ENCODE measurements at places on chromosomes 16 and 17. TPM values are rescaled to one million over a fixed set of nuclear protein-coding genes. Genes with fewer than 3 reads are reported as not detected.

The KRT9 gene
- total RNA-seq = not detected

The TTYH2 gene
- 1.2 TPM for total RNA-seq

The OTOP2 gene
- total RNA-seq = not detected

The SLC38A7 gene
- 65.1 TPM for total RNA-seq

The TNFRSF17 gene
- total RNA-seq = not detected

The DPEP1 gene
- 0.29 TPM for total RNA-seq

The ADAMTS18 gene
- not detected for total RNA-seq

The CSH1 gene
- not detected for total RNA-seq

The ITGA2B gene
- not detected for total RNA-seq

The CCL7 gene
- 0.36 TPM for total RNA-seq

The GAST gene
- not detected for total RNA-seq

The TNFRSF13B gene
- total RNA-seq = not detected

The PHOSPHO1 gene
- 0.29 TPM for total RNA-seq

The ADAD2 gene
- not detected for total RNA-seq

The ALOX12B gene
- total RNA-seq = not detected

The NPIPB8 gene
- total RNA-seq = not detected

The CD300LB gene
- not detected for total RNA-seq
